Kidney tubule cell (primary cell): ENCODE measurements at places on chromosomes 11 and 22.

- DNase-seq = no peak
Measured at GRCh38 chr11:132549001-132549400, 983.3 kb downstream of the OPCML start.

DNA sequence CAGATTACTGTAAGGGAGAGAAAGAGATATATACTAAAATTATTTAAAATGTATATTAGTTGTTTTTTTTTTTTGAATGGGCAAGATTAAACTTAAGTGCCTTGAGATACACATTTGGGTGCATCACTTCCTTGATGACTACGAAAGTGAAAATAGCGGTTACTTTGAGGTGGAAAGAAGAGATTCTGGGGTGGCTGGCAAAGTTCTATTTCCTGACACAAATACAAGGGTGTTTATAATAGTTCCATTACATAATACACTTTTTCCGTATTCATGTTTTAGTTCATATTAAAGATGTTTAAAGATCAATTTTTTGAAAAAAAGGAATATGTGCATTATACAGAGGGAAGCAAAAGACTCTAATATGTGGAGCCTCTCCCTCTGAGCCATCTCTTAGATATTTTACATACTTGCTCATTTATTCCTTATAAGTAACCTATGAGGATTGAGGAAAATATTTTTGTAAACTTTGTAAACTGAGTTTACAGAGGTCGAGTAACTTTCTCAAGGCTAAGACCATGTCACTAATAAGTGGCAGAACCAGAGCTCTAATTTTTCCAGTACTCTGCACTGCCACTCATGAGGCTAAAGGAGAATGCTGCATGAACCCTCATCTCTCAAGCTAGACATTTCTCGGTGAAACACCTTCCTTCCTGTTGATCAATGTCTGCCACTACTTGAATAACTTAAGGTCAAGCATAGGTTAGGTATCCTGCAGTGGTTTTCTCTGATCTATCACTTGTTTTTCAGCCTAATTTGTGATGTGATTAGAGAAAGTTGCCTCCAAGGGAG, 58.6 kb downstream of the DDIAS start:
- DNase-seq = no peak

DNA sequence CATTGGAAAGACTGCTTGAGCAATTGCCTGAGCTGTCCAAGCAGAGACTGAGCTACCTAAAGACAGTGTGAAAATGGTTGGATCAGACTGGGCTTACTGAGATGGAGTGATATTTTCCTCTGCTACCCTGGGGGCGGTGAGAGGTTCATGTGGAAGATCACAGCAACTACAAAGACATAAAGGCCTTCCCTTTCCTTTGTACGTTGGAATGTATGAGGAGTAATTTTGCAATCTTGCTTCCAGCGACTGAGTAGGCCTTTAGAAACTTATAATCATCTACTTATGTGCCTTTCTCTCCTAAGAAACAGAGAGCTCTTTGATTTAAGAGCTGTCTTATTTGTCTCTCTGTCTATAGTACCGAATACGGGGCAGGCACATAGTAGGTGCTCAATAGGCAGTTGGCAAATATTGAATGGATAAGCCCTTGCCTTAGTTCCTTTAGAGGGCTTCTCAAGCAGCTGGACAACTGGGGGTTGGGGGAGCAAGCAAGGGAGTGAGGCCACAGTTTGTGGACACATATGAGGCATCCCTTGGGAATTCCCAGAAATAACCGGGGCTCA, 2.4 kb upstream of the HEPACAM start:
- DNase-seq = no peak

DNA sequence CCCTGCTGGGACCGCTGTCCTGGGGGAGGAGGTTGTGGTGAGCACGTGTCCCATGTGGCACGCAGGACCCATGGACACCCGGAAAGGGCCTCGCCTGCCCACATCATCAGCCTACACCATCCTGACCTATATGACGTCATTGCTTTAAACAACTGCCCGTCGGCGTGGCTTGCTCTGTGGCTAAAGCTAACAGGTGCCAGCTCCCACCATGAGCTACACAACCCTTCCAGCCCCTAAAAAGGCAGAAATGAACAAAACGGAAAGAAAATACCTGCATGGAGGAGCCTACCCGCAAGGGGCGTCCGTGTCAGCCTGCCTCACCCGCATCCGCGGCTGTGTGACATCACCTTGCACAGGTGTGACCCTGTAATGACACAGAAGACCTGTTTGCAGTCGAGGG, 481.8 kb downstream of the BRD1 start:
- no peak for DNase-seq

GRCh38 chr22:37639070-37639760, at the start of gene SH3BP1:
SH3BP1 (plus strand) TSS chr22:37639669; CDS start chr22:37639788, 119 bp downstream.
- DNase-seq = peak; percentile 31

DNA sequence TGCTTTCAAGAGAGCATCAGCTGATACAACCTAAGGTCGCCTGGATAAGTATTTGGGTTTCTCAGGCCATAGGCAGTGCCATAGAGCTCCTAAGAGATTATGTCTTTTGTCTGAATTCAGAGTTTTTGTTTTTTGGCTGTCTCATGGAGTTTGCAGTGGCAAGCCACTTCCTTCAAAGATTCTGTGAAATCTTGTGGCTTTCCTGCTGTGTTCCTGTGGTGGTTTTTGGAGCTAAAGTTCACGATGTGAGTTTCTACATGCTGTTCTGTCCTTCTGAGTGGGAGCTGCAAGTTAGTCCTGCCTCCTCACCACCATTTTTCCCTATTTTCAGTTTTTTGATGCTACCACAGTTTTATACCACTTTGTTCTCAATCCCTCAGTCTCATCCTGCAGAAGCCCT, 111.4 kb downstream of the COMMD9 start:
- DNase-seq = no peak

- DNase-seq = no peak
Measured at GRCh38 chr22:27820896-27821866, 19.6 kb upstream of the MN1 start.

GRCh38 chr11:121057922-121058321, 34.0 kb downstream of the TBCEL start:
- DNase-seq = no peak

GRCh38 chr11:68314203-68315170, 2.1 kb downstream of the LRP5 start:
- peak; percentile 85 for DNase-seq

DNA sequence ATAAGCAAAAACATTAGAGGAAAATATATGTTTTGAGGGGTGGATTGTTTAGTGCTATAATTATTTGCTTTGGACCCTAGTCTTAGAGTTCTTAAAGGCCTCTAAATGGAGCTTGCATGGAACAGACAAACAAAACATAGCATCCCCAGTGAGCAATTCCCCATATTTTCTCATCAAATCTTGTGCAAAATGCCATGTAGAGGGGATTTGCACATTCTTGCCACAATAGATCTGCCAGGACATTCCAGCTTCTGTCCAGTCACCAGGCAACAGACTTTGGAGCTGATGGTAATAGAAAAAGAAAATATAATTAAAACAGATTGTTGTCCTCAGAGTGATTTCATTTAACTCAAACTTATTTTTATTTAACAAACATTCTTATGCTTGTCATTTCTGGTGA, 360.3 kb upstream of the PDGFD start:
- no peak for DNase-seq

- no peak for DNase-seq
Measured at GRCh38 chr11:110631551-110631950, 80.7 kb downstream of the ARHGAP20 start.

GRCh38 chr11:109865548-109866186, 227.5 kb upstream of the ZC3H12C start:
- DNase-seq = peak; percentile 44

- DNase-seq = no peak
Measured at GRCh38 chr11:15901054-15901453, 455.3 kb downstream of the SOX6 start.
